ENCODE measurements at places on chromosomes 16 and 17.

- no peak for DNase-seq
Observed at GRCh38 chr16:20744922-20745440, 3.4 kb upstream of the THUMPD1 start.

DNA sequence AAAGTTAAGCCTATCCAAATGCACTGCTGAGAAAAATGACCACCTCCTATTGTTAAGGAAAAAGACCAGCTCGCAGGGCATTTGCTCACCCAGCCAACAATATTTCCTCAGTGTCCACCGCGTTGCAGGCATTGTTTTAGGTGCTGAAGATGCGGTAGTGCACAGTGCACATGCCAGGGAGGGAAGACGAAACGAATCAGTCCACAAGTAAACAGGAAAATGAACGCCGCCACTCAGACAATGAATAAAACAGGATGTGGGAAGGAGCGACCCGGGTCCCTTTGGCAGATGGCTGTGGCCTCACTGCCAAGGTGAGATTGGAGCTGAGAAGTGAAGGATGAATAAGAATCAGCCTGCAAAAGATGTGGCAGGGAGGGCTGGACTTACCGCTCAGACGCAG, 249.2 kb downstream of the FOXL1 start:
- DNase-seq: no peak

GRCh38 chr17:17693253-17694168, 12.3 kb downstream of the RAI1 start:
- DNase-seq: no peak

- DNase-seq: no peak
Observed at GRCh38 chr16:28902909-28903308, 22.1 kb downstream of the RABEP2 start.

- DNase-seq: no peak
Observed at GRCh38 chr17:77456951-77457548, 316.3 kb downstream of the SEC14L1 start.

- no peak for DNase-seq
Observed at GRCh38 chr17:49013311-49014213, 16.4 kb downstream of the IGF2BP1 start.

DNA sequence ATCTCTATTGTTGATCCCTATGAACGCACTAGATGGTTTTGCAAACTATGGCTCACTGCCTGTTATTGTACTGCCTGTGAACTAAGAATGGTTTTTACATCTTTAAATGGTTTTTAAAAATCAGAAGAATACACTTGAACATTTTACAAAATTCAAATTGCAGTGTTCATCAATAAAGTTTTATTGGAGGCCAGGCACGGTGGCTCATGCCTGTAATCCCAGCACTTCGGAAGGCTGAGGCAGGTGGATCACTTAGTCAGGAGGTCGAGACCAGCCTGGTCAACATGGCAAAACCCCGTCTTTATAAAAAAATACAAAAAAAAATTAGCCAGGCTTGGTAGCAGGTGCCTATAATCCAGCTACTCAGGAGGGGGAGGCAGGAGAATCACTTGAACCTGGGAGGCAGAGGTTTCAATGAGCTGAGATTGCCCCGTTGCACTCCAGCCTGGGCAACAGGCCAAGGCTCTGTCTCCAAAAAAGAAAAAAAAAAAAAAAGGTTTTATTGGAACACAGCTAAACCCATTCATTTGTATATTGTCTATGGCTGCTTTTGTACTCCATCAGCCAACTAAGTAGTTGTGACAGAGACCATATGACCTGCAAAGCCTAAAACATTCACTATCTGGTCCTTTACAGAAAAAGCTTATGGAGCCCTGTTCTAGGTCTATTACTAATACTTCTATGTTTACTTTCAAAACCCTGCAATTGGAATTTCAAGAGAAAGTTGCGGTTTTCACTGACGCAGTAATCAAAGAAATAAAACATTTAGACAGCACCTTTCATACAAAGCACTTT, 18.9 kb downstream of the IKZF3 start:
- no peak for DNase-seq

DNA sequence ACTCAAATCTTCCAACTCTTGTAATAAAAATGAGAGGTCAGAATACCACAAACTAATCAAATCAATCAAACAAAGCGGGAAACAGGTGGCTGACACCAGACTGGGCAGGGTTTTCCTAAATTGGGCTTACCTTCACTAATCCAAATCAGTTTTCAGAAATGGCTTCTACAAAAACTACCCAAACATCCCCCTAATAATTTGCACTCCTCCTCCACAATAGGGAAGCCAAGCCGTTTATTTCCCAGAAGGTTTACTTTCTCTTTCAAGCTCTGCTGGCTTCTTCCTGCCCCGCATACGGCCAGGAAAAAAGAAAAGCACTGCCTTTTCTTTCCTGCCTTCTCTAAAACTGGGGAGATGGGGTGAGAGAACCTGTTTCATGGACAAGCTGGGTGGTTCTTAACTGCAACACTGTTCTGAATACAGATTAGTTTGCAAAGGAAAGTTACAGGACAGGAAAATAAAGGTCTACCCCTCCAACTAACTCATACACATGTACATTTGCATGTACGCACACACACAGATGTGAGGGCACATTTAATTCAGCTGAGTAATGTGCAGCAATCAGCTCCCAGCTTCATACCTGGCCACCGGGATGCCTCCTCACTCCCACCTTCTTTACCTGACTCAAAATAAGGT, 9.2 kb downstream of the STAT3 start:
- no peak for DNase-seq

GRCh38 chr17:69878661-69879060, 196.4 kb upstream of the KCNJ16 start:
- DNase-seq: no peak

- no peak for DNase-seq
Observed at GRCh38 chr17:600576-601243, 113.9 kb downstream of the VPS53 start.

- DNase-seq: no peak
Observed at GRCh38 chr16:4420505-4421105, 4.2 kb upstream of the CORO7 start.

GRCh38 chr17:65523411-65523810, 38.0 kb downstream of the AXIN2 start:
- no peak for DNase-seq

GRCh38 chr16:85466304-85466700, 146.8 kb upstream of the GSE1 start:
- no peak for DNase-seq

DNA sequence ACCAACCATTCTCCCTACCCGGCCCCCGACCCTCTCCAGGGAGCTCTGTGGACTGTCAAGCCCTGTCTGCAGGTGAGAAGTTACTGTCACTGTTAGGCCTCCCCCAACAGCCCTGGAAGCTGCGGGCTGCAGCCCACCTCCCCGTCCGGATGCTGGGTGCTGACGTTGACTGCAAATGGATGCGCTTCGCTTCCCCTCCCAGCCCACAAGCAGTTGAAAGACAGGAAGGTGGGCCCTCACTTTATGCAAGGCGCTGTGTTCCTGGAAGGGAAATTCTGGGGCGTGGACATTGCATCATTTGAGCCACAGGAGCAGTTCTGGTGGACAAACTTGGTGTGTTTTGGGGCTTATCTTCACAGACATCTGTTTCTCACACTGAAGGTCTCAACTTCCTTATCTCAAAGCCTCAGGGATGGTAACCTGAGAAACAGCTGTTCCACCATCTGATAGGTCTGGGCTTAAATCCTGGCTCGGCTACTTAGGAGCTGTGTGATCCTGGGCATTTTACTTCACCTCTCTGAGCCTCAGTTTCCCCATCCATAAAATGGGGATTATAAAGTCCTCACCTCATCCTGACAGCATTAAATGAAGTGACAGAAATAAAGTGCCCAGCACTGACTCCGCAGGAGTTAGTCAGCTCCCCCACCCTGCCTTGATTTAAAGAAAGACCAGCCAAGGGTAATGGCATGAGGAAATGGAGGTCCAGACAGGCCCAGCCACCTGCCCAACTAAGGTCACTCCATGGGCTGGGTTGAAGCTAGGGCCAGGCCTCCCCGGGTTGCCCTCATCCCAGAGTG, 4.6 kb upstream of the DRC7 start:
- DNase-seq: no peak

DNA sequence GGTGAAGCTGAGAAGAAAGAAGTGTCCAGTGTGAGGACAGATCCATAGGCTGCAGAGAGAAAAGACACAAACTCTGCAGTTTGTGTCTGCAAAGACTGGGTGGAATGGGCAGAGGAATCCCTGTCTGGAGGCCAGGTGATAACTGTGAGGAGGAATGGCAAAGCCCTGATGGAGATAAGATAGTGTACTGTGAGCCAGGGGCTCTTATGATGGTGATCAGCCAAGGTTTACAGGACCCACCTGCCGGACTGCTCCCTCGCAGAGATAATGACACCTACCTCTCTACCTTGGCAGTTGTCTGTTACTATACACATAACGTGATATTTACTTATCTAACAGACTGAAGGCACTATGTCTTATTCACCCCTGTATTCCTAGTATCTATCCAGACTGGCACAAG, 92.6 kb upstream of the ASIC2 start:
- no peak for DNase-seq

DNA sequence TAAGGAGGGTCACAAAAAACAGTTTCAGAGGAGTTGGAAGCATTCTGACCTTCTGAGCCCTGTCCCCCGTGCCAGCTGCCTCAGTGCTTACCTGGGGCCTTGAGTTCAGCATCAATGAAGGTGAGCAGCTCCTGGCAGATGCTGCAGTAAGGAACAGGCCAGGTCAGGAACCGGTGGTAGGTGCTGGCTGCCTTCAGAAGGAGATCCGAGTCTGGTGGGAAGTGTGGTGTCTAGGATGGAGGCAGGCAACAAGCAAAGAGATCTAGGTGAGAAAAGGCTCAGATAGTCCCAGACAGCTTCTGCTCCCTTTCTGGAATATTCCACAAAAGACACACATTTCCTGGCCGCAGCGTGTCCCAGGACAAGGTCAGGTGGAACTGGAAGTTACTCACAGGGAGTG, 37.2 kb upstream of the PIK3R6 start:
- no peak for DNase-seq

DNA sequence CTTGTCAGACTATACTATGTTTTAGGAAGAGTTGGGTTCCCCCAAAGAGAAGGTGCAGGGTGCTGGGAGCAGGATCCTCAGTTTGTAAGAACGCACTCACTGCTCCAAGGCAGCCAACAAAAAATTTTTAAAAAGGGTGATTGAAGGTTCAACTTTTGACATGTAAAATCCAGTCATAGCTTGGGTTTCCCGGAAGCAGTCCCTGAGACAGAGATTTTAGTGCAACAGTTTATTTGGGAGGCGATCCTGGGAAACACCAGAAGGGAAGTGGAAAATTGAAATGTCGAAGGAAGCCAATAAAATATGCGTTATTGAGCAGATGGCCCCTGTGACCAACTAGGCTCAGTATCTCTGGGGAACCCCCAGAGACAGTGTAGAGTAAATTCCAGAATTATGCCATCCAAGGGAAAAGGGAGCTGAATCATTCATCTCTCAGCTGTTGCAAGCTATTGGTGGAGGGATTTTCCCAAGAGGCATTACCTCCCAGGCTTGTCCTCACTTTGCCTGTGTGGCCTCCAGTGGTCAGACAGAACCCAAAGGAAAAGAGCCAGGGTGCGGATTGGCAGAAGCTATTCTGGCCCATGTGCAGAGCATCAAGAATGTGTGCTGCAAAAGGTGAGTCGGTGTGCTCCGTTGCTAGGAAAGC, 72.9 kb downstream of the HS3ST3B1 start:
- no peak for DNase-seq

- no peak for DNase-seq
Observed at GRCh38 chr16:67910158-67910557, 17.1 kb downstream of the PSKH1 start.

DNA sequence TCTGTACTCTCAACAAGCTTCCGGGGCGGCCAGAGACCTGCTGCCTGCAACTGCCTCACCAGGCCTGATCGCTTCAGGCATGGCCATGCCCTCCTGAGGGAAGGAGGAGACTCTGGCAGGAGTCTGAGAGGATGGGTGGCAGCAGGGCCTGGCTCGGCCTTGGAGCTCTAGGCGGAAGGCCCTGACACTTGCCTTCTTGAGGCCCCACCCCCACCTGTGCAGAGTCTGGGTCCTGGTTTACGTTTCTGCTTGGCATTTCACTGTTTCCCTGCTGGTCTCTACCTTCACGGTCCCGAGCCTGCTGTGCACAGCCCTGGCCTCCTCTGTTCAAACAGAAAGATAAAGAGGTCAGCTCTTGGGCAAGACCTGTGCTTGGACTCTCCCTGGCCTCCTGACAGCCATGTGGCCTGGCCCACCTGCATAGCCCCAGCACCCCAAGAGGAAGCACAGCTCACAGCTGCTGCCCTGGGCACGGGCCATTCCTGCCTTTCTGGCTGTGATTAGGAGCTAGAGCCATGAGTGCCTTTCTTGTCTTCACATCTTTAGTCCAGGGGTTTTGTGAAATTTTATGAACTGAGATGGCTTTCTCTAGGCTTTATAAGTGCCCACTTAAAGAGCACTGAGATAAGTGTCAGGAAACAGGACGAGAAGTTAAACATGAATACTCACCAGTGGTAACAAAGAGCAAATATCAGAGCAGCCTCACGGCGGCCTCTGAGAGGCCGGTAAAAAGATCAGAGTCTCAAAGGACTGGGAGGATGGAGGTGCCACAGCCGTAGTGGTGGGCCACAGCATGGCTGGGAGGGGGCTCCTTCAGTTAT, 25.6 kb upstream of the MTSS2 start:
- no peak for DNase-seq

DNA sequence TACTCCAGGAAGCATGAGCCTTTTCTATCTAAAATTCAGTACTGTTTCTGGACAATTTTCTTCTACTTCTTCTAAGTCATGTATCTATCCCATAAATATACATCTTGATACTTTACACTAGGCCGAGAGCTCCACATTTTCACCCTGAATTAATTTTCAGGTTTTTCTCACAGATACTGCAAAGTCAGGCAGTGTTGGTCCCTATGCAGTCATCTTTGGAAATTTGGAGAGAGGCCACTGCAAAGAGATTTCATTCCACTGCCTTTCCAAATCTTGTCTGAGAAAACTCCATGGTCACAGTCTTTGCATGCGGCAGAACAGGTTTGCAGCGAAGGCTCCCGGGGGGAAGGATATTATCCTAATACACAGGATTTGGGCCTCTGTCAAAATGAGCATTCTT, 28.2 kb downstream of the DUSP14 start:
- no peak for DNase-seq

- no peak for DNase-seq
Observed at GRCh38 chr17:62154909-62155308, 89.8 kb upstream of the MED13 start.

GRCh38 chr17:82949361-82949760, 109.5 kb upstream of the ZNF750 start:
- no peak for DNase-seq

- no peak for DNase-seq
Observed at GRCh38 chr17:1606352-1606985, 22.2 kb downstream of the SLC43A2 start.

DNA sequence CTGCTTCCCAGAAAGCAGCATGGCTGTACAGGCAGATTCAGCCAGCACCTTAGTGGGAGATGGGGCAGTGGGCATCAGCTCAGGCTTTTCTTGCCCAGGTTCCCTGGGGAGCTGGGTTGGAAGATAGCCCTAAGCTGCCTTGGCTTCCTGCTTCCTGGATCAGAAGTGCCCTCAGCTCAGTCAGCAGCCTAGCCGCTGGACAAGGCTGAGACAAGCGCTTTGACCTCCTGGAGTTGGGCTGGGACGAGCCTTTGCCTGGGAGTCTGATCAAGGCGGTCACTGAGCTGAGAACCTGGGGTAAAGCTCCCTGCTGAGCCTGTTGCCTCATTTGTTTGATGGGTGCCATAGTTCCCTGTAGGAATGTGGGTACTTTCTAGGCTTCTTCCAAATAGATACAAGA, 190.0 kb downstream of the RAB11FIP4 start:
- no peak for DNase-seq
